ENCODE measurements at places on chromosomes 11 and 22.
A peak's percentile ranks its signal among the peaks of the same experiment; 100 is the strongest.

DNA sequence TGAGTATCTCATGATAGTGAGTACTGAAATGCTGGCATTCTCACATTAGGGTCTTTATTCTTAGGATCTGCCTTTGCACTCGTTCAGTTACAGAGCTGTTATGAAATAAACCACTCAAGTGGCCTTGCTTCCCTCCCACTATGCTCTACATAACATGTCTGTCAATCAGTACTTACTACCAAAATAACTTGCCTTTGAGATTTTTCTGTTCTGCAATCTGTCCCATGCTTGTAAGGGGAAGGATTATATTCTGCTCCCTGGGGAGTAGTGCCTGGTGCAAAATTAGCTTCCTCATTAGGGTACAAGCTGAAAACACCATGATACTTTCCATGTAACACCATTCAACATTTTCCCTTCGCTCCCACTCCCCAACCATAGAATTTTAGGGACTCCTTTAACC lies 1.9 kb upstream of the GRAP2 start:
- DNase-seq = no peak

GRCh38 chr22:32991353-32992101 lies 66.7 kb downstream of the SYN3 start:
- no peak for DNase-seq

- no peak for DNase-seq
These were observed 45.8 kb upstream of the CLDN5 start for GRCh38 chr22:19569976-19570375.

DNA sequence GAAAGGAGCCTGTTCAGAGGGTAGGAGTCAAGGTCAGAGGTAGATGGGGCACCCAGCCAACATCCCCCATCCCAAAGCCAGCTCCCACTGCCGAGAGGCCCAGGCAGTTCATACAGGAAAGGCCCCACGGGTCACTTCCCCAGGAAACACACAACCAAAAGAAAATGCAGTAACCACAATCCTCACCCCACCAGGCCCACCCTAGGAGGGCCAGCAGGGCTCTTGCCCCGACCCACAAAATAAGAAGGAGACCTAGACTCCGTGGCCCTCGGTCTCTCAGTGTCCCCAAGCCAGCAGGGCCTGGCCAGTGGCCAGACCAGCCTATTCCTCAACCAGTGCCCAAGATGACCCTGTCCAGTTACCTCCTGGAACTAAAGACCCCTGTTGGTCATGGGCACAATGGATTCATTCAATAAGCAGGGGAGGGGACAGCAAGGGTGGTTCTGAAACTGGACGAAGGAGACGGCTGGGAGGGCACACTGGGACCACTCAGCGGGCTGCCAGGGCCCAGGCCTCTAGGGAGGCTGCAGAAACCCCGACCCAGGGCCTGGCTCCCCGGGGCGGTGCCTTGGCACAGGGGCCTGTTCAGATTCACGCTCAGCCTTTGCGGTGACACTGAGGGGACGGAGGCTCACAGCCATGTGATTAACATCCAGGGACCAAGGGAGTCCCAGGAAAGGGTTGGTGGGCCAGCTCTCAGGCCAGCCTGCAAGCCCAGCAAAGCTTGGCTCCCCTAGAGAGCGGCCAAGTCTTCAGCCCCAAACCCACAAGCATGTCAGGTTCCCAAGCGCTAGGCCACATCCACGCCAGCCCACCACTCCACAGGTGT lies 5.5 kb downstream of the RAB3IL1 start:
- no peak for DNase-seq

GRCh38 chr11:39784873-39785272 lies 1674.6 kb downstream of the LRRC4C start:
- no peak for DNase-seq

GRCh38 chr11:99260696-99261095 lies 239.9 kb downstream of the CNTN5 start:
- DNase-seq = no peak

DNA sequence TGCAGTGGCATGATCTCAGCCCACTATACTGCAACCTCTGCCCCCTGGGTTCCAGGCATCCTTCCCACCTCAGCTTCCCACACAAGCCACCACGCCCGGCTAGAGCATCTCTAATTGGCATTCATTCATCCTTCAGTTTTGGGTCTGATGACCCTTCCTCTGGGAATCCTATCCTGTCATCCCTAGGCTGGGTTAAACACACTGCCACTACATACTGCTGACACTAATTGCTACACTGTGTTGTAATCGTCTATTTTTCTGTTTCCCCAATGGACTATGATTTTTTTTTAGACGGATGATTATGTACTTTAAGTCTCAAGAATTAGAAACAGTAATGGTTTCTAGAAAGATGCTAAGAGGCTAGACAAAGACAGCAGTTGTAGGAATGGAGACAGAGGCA lies 62.8 kb downstream of the DEUP1 start:
- DNase-seq = no peak

DNA sequence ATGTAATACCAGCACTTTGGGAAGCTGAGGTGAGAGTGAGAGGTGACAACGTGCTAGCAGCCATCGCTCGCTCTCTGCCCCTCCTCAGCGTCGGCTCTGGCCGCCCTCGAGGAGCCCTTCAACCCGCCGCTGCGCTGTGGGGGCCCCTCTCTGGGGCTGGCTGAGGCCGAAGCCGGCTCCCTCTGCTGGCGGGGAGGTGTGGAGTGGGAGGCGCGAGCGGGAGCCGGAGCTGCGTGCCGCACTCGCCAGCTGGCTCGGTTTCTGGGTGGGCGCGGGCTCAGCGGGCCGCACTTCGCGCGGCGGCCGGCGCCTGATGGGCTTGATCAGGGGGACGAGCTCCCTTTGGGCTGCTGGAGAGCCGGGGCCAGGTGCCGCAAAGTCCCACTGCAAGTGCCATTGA lies 98.9 kb upstream of the UBASH3B start:
- peak; percentile 53 for DNase-seq

GRCh38 chr22:48752451-48753380 lies 1075.0 kb downstream of the BRD1 start:
- no peak for DNase-seq

GRCh38 chr11:83306200-83307080 lies 20.3 kb upstream of the CCDC90B start:
- no peak for DNase-seq

- DNase-seq = no peak
These were observed 34.1 kb upstream of the CD81 start for GRCh38 chr11:2342981-2343380.

- no peak for DNase-seq
These were observed 15.6 kb upstream of the ARHGEF17 start for GRCh38 chr11:73292525-73292894.

GRCh38 chr11:42315267-42315666 lies 855.8 kb upstream of the LRRC4C start:
- no peak for DNase-seq

DNA sequence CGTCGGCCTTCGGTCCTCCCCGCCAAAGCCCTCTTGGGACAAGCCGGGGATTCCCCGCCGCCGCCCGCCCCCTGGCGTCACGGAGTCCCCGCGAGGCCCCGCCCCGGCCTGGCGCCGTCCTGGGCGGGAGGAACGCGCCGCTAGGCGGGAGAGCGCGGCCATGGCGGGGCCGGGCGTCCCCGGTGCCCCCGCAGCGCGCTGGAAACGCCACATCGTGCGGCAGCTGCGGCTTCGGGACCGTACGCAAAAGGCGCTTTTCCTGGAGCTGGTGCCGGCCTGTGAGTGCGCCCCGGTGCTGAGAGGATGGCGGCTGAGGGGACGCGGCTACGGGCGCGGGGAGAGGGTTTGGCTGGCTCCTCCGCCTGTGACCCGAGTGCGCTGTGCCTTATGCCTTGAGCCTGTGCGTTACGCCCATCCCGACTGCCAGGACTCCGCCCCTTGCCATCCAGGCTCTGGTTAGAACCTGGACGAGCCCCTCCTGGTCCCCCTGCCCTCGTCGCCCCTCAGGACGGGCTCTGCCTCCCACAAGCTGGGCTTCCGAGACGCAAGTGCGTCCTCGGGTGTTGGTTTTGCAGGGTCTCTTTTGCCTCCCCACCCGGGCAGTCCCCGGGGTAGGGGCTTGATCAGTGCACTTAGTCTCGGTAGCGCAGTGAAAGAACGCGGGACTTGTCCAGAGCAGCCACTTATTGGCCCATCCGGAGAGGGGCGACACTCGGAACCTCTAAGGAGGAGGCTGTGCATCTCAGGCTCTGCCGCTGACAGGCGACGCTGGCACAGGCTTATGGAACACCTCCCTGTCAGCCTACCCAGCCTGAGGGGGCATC lies at the start of gene ATG16L2:
Gene ATG16L2 (plus strand): TSS at position 126 of the 824 bp plus-strand sequence. CDS start 35 bp downstream, at position 161.
- peak; percentile 85 for DNase-seq
